ENCODE measurements at places on chromosomes 5 and 9.

- no peaks in the 10 kb centered on the region for H3K36me3 ChIP-seq
- peaks cover 29% of the 10 kb centered on the region for H3K4me1 ChIP-seq
- H3K27ac ChIP-seq: no peak overlapping the region
- H3K27me3 ChIP-seq: no peaks in the 10 kb centered on the region
- H3K4me3 ChIP-seq: no peak overlapping the region
Observed at GRCh38 chr5:131221008-131221703, 42.7 kb upstream of the CDC42SE2 start.

DNA sequence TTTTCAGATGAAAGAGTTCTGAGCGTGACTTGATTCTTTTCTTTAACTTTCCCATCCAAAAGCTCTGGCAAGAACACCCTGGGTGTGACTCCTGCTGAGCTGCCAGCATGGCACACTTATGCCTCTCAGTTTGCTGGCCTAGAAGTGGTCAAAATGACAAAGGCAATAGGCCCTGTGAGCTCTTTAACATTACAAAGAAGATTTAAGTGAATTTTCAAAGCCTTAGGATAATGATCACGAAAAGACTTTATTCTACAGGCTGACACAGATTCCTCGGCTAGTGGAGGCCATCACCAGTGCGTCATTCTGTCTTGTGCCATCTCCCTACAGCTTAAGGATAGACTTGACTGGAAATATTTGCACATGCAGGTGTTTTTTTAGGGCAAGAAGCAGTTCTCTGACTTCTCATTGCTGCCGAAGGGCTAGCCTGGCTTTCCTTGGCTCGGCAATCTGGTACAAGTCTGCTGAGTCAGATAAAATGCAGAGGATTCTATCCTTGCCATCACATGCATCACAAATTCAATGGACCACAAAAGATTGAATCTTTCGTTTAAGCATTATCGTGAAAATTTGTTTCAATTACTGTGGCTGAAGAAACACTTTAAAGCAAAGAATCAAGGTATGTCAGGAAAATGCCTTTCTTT lies 311.5 kb downstream of the COX7C start:
- H3K4me3 ChIP-seq: no peak overlapping the region
- H3K27ac ChIP-seq: no peak overlapping the region
- H3K27me3 ChIP-seq: peaks cover 28% of the 10 kb centered on the region
- H3K36me3 ChIP-seq: no peaks in the 10 kb centered on the region
- H3K4me1 ChIP-seq: no peaks in the 10 kb centered on the region

- no peaks in the 10 kb centered on the region for H3K36me3 ChIP-seq
- H3K4me3 ChIP-seq: no peak overlapping the region
- peaks cover 8% of the 10 kb centered on the region for H3K27me3 ChIP-seq
- no peaks in the 10 kb centered on the region for H3K4me1 ChIP-seq
- no peak overlapping the region for H3K27ac ChIP-seq
Observed at GRCh38 chr5:103425686-103426454, 136.7 kb downstream of the NUDT12 start.

DNA sequence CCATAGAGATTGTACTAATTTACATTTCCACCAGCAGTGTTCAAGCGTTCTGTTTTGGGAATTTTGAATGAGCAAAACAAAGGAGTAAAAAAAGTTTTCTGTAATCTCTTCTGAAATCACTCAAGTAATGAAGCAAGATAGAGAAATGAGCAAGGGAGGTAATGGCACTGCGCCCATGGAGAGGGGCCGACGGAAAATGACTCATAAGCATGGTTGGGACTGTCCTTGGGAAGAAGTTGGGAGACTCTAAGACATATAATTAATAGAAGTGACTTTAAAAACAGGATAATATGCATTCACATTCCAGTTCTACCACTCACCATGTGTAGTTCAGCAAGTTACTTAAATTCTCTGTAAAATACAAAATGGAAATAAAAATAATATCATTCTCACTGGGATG lies 62.5 kb upstream of the C5orf46 start:
- H3K36me3 ChIP-seq: no peaks in the 10 kb centered on the region
- no peak overlapping the region for H3K27ac ChIP-seq
- H3K27me3 ChIP-seq: no peaks in the 10 kb centered on the region
- no peak overlapping the region for H3K4me3 ChIP-seq

GRCh38 chr5:17265041-17265440 lies 47.6 kb downstream of the BASP1 start:
- no peak overlapping the region for H3K4me3 ChIP-seq
- no peaks in the 10 kb centered on the region for H3K4me1 ChIP-seq
- DNase-seq: no peak
- no peak overlapping the region for H3K27ac ChIP-seq
